ENCODE measurements at places on chromosomes 6 and 20.

DNA sequence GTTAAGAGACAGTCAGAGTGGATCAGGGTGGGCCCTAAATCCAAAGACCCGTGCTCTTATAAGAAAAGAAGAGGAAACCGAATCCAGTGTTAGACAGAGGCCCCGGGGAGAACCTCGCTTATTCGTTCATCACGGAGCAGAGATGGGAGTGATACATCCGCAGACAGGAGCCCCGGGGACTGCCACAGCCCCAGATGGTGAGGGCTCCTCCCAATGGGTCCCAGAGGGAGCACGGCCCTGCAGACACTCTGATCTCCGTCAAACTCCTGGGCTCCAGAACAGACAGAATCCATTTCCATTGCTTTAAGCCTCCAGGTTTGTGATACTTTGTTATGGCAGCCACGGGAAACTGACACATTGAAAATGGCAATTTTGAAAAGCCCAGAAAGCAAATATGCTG lies 47.0 kb downstream of the CDH4 start:
- no peak for DNase-seq

DNA sequence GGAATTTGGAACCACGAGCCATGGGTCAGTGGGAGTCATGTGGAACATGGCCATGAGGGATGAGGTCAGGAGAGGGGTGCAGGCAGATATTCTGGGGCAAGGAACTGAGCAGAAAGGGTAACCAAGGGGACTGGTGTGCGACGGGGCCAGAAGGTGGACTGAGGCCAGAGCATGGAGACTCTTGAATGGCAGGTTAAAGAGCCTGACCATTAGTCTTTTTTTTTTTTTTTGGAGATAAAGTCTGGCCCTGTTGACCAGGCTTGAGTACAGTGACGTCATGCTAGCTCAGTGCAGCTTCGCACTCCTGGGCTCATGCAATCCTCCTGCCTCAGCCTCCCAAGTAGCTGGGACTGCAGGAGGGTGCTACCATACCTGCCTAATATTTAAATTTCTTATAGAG lies 64.0 kb downstream of the RREB1 start:
- no peak for DNase-seq

DNA sequence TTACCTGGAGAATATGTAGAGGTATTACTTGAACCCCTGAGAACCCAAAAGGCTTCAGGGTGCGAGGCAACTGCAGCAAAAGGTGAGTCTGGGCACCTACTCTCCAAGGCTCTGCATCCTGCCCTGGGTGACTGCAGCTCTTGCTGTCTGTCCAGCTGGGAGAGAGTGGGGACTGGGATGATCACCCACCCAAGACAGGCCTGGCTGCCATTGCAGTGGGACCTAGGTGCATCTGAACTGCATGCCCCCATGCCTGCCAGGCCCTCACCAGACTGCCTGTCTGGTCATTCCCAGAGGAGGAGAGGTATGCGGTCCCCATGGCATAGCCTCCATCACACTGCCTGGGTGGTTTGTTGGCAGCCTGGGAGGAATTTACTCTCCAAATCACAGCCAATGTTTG lies 563.9 kb downstream of the TFAP2A start:
- DNase-seq = no peak

GRCh38 chr6:159106627-159107241 lies 61.9 kb upstream of the TAGAP start:
- peak; percentile 85 for DNase-seq

DNA sequence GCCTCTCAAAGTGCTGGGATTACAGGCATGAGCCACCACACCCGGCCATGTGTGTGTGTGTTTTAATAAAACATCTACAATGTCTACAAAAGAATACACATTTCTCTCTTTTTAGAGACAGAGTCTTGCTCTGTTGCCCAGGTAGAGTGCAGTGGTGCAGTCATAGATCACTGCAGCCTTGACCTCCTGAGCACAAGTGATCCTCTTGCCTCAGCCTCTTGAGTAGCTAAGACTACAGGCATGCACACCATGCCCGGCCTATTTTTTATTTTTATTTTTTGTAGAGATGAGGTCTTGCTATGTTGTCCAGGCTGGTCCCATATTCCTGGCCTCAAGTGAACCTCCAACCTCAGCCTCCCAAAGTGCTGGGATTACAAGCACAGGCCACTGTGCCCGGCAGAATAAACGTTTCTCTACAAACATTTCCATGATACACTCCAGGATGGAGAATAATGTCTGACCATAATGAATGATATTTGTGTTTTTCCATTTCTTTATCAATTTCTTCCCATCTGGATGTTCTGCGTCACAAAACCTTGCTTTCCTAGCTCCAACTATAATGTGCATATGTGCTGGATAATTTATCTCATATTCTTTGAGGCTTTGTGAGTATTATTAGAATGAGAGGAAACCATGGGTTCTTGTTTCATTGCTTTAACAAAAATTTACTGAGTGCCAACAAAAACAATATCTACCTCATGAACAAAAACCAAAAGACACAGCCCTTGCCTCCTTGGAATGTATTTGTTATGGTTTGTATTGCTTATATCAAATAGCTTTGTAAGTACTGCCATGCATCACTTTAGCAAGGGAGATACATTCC lies 28.6 kb upstream of the CCN2 start:
- no peak for DNase-seq

DNA sequence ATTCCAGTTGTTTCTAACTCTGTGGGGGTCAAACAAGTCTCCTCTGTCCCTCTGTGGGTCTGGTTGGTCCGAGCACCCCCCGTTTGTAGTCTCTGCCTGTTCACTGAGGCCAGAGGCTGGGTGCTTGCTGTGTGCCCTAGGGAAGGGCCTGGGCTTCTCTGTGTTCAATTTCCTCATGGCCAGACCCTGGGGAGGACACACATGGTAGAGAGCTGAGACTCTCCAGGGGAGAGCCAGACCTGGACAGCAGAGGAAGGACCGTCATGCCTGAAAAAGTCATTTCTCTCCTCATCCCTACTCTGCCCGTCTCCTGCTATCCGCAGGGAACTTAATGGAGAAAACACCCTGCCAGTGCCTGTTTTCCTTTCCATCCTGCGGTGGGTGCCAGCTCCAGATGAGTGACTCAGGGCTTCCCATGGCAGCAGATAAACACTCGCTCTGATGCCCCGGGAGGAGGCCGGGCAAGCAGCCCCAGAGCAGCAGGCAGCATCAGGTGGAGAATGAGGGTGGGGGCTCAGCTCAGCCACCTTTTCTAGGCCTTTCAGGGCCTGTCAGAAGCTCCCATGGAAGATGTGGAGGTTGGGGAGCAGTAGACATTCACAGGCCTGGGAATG lies 51.9 kb downstream of the SNAI1 start:
- no peak for DNase-seq

DNA sequence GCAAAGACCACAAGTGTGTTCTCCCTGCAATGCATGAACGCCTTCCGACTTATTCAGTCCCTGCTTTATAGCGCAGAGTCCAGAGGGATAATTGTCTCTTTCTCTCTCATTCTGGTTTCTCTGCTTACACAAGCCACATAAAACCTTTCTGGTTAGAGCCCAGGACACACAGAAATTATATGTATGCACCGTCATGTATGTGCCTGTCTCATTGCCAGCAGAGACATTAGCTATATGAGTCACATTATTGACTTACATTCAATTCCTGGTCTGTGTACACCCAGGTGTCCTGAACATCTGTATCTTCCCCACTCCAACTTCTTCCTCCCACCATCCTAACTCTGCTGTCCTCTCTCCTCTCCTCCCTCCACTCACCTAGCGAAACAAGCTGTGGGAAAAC lies 44.0 kb downstream of the LRFN2 start:
- no peak for DNase-seq

GRCh38 chr20:16003310-16003709 lies 569.9 kb downstream of the KIF16B start:
- no peak for DNase-seq

- DNase-seq = no peak
These were observed 18.6 kb upstream of the POLR1H start for GRCh38 chr6:30042476-30042875.

GRCh38 chr20:1663917-1664316 lies 6.3 kb upstream of the SIRPG start:
- no peak for DNase-seq

- no peak for DNase-seq
These were observed 634.4 kb downstream of the UTRN start for GRCh38 chr6:144919560-144919959.

- DNase-seq = no peak
These were observed 302.0 kb downstream of the ALDH8A1 start for GRCh38 chr6:134647861-134648260.

All from activated CD4-positive, alpha-beta T cell treated with anti-CD3 and anti-CD28 coated beads, Interleukin-2, amount 50 U/mL, for 1 hour (primary cell).